ENCODE measurements at places on chromosomes 11 and 22.

GRCh38 chr22:38704654-38705234 lies 1.0 kb upstream of the GTPBP1 start:
- DNase-seq, result no peak

DNA sequence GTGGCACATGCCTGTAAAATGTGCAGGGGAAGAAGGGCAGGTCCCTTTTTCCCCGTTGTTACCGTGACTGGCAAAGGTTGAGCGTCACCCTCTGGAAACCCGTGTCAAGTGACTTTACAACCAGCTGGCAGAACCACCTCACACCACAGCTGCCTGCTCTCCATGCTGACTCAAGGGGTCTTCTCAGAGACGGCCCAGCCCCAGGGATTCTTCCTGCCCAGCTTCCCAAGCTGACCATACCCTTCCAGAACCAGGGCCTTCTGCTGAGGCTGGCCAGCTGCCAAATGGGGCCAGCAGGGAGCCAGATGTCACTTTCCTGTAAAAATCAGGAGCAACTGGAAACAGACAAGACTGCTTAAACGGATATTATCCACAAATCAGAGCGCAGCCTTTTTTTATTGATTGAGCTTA lies 6.3 kb downstream of the PC start:
- DNase-seq, result no peak

GRCh38 chr11:2933375-2934020 lies 4.3 kb upstream of the PHLDA2 start:
- no peak for DNase-seq

DNA sequence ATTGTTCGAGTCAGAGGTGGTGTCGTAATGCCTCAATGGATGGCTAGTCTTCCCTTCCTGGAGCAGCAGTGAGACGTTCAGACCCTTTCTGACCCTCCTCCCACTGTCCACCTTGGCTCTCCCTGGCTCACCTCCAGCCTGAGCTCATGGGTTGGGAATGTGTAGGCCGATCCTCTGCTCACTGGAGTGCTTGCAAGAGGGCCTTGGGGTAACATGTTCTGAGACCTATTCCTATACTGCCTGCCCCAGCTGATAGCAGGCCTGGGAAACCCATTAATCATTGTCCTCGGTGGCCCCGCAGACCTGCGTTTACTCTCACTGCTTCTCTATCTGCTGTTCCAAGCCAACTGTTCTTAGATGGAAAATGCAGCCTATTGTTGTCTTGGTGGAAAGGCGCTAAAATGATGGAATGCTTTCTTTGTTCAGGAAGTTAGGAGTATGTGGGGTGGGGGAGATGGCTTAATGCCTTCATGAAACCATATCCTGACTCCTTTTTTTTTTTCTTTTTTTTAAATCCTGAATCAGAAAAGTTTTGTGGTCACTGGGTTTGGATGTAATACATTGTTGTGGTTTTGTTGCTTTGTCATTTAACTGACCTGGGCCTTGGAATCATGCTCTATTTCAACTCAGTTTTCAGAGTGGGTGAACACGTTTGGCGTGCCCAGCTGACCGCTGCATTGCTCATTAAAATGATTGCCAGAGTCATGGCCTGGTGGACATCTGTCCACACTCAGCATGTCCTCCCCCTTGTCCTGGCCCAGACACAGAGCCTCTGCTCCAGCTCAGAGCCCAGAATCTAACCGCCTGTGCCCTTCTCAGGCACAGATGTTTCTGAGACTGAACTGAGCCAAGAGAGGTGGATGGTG lies 72.5 kb downstream of the MICAL2 start:
- no peak for DNase-seq

DNA sequence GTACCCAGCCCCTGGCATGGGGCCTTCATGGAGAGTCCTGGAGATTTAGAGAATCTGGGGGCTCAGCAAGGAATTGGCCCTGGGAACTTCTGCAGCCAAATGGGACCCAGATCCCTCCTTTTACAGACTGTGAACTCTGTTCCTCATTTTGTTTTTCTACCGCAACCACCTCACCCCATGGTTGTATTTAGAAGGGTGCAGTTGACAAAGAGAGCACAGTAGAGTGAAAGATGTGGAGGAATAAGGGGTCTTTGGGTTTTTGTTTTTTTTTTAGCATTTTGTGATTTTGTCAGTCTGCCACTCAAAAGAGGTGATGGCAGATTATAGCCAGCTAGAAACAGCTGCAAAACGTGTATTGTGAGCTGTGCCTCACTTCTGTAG lies 1.9 kb downstream of the ZNF74 start:
- no peak for DNase-seq

DNA sequence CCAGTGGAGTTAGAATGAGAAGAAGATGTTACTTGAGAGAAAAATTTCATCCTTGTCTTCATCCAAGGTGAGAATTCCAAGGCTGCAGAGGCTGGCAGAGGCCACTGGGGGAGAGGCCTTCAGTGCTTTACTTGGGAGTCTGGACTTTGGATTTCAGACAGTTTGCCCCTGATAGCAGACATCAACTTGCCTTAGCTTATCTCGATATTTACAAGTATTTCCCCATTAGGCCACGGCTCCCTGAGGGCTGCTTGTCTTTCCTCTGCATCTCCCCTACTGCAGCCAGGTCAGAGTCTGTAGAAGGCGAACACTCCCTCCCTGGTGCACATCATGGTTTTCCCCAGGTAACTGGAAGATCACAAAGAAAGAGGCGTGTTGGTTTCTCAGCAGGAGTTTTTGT lies 29.9 kb upstream of the BSX start:
- no peak for DNase-seq

- no peak for DNase-seq
Measured at GRCh38 chr11:72602250-72602904, 71.8 kb downstream of the PDE2A start.

DNA sequence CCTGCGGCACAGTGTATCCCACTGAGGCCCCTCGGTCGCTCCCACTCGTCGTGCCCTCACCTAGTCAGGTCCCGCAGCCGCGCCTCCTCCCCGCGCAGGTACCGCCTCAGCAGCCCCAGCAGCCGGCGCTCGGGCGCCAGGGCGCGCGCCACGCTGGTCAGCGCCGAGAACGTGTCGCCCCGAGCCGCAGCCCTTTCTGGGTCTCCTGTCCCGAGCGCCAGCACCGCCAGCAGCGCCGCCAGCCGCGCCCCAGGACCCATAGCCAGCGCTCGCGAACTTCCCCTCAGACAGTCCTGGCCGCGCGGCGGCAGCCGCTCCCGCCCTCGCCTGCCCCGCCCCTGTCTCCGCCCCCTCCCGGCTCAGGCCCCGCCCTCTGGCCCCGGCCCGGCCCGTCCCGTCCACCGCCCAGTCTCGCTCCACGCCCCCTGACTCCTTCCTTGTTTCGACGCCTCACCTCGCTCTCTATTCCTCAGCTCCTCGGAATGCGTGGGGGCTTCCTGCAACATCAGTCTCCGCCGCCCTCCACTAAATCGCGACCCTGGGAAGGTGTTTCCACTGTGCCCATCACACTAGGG lies at the start of gene P4HA3:
Gene P4HA3 (minus strand): TSS at position 289 of the 575 bp plus-strand sequence. CDS start 29 bp downstream, at position 260.
- DNase-seq, result peak; percentile 63

DNA sequence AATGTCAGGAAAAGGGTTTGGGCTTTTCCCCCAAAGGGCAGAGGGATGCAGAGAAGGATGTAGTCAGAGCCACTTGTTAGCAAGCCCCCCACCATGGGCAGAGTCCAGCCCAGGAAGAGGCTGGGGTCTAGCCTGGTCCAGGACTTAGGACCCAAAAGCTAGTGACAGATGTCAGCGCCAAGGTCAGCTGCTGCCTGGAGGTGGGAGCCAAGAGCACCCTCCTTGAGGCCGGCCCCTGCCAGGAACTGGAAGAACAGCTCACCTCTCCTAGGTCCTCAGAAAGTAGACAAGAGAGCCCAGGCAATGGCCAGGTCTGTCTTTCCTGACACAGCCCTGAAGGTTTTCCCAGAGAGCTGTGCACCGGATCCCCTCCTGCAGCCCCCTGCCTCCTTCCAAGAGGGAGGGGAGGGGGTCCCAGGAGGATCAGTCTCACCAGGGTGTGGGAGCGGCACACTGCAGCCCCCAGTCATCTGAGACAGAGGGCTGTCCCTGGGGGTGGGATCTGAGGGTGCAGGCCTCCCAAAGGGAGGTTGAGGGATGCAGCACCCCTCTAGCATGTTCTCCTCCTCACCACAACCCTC lies 14.6 kb upstream of the ARHGEF17 start:
- no peak for DNase-seq

DNA sequence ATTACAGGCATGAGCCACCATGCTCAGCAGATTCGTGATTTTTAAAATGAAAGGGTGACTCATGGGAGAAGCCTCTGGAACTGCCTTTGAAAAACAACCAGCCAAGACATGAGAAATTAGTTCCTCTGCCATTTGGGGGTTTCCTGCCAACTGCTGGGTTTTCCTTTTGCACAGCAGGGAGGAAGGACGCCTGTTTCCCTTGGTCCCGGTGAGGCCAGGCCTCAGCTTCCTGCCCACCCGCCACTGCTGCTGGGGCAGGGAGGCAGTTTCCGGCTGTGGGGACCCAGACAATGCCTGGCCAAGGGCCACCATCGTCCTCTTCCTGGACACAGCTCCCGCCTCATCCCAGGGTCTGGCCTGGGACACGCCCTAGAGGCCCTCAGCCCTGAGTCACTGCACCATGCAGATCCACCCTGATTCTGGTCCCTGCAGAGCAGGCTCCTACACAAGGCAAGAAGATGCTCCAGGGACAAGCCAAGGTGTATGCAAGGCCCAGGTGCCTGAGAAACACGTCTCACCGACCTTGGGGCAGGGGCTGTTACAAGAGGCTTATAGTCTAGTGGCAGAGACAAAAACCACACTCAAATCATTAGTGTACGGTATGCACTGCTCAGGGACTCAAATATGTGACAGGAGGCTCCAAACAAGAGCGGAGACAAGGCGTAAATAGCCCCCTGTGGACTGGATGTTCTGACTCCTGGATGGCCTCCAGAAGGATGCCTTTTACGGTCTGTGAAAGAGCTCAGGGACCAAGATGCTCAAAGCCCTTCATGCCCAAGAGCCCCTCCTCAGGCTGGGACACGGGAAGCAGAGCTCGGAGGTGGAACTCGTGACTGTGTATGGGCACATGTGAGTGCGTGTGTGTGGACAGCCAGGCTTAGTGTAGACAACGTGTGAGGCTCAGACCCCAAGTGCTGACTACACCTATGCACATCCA lies 10.0 kb downstream of the PPM1F start:
- no peak for DNase-seq

- no peak for DNase-seq
Measured at GRCh38 chr22:45976254-45977002, 534 bp downstream of the WNT7B start.

GRCh38 chr11:116130122-116130521 lies 625.9 kb upstream of the CADM1 start:
- DNase-seq, result no peak

- DNase-seq, result no peak
Measured at GRCh38 chr11:74280494-74280893, 30.9 kb downstream of the P4HA3 start.

Data from stimulated activated CD4-positive, alpha-beta T cell treated with anti-CD3 and anti-CD28 coated beads, Interleukin-12 subunit alpha, Interleukin-12 subunit beta, amount 100 ng/mL, for 4 hours (primary cell).